ENCODE measurements at places on chromosomes 4 and X.

GRCh38 chr4:113496698-113497097 is 264.8 kb downstream of the CAMK2D start:
- DNase-seq, result no peak

DNA sequence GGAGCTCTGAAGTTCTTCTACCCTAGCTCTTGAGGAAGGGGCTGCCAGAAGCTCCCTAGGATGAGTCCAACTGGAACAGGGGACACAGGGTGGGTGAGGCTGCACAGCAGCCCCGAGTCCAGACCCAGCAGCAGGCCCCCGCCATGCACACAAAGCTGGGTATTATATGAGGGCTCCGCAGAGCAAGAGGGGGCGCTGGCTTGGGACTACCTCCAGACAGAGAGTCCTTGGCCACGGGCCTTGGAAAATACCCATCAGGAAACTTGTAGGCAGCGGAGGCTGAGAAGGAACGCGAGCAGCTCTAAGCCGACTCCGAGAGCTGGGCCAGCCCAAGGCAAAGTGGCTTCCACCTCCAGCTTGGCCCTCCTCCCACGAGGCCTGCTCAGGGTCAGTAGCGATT is 8.1 kb downstream of the HCFC1 start:
- no peak for DNase-seq

DNA sequence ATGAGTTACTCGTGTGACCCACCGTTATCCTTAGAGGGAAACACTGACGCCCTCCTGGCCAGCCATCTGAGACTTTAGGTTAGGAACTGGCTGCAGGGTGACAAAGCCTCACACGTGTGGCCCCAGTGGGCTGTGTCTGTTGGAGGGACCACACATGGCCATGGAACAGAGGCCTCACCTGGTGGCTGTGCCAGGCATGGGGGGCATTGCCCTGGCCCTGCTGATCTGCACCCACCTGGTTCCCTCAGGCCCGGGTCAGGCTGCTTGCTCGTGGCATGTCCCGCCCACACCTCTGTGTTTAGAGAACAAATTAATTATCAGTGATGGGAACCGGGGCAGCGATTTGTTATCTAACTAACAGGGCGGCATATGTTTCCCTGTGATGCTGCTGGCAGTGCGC is 100.9 kb upstream of the PSAPL1 start:
- DNase-seq, result no peak

- no peak for DNase-seq
Observed at GRCh38 chr4:113749178-113749577, 12.4 kb downstream of the CAMK2D start.

GRCh38 chrX:23118163-23118562 is 118.4 kb downstream of the DDX53 start:
- DNase-seq, result no peak

GRCh38 chr4:162494935-162495334 is 331.1 kb upstream of the FSTL5 start:
- no peak for DNase-seq

DNA sequence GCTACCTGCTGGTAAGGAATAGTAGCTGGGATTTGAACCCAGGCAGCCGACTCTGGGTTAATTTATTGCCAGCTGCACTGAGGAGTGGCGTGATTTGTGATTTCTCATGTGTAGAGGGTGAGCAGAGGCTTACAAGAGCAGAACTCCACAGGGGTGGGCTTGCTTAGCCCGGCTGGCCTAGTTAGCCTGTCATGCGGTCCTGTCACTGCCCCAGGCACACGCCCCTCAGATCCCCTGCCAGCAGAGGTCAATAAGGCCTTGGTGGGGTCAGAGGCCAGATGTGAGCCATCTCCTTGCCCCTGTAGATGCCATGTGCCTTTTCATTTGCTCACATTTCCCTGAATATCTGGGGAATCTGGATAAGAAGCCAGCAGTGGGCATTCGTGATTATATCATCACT is 13.4 kb downstream of the NSDHL start:
- DNase-seq, result no peak

DNA sequence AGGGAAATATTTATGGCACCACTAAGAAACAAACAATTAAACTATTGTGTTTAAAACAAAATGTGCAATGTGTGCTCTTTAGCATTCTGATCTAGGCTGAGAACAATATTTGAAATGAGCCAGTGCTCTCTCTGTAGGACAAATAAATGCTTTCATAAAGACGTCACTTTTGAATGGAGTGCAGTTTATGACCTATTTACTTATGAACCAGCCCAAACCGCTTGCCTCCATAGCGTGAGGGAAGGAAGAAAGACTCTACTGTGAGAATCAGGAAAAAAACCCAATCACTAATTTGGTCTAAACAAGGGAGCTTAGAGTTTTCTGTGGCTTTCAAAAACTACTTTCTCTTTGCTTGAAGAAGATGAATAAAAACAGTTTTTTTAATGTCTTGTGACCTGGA is 39.4 kb downstream of the SAT1 start:
- no peak for DNase-seq

- no peak for DNase-seq
Observed at GRCh38 chr4:174538123-174538875, 16.0 kb upstream of the HPGD start.

DNA sequence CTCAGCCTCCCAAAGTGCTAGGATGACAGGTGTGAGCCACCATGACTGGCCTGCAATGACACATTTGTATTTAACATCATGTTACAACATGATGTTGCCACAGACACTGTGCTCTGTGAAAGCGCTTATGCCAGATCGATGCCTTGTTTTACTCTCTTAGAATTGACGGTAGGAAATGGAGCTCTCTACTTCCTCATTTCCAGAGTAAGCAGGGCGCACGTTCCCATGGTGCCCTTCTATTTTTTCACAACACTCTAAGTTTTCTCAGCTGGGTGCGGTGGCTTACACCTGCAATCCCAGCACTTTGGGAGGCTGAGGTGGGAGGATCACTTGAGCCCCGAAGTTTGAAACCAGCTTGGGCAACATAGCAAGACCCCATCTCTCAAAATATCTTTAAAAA is 60.7 kb upstream of the DHRSX start:
- DNase-seq, result no peak

- DNase-seq, result no peak
Observed at GRCh38 chrX:132563976-132564375, 75.1 kb upstream of the MBNL3 start.

DNA sequence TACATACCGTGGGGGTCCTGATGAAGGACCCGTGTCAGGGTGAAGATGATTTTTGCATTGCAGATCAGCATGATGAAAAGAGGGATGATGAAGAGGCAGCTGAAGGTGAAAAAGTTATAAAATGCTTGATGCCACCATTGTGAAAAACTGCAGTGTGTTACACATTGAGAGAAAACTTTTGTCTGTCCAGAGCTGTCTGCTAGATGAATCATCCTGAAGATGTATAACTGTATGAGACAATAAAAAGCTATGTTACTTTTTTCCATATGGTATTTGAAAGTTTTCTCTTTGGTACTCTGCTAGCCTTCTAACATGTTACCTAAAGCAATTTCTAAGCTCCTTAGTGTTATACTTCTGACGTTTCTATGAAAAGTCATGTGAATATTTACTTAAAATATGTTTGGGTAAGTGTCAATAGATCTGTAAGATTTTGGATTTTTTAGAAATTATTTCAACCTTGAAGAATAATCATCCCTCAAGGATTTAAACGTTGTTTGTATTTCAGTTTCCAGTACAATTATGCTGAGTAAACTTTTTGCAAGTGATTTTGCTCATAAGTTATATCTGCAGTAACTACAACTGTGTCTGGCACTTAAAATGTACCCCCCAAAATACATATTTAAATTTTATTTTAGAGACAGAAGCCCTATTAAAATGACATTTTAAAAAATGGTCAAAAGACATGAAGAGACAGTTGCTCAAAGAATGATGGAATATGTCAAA is 9.5 kb downstream of the GNRHR start:
- no peak for DNase-seq

DNA sequence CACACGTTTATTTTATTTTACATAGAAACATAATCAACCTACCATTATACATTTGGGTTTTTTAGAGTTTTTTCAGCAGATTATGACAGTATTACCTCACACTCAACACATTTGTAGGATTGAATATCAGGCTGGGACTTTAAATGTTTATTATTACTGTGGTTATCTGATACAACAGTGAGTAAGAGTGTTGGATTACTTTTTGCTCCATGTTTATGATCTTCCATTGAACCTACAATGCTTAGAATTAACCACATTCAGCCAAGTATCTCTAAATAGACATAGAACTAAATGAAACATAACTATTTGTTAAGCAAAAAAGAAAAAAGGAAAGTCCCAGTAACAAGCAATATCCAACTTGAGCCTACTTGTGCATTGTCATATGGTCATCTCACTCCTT is 607.4 kb upstream of the PITX2 start:
- no peak for DNase-seq

- no peak for DNase-seq
Observed at GRCh38 chr4:159526172-159526571, 423.3 kb downstream of the RAPGEF2 start.

GRCh38 chr4:23782778-23783437 is 106.9 kb downstream of the PPARGC1A start:
- no peak for DNase-seq

DNA sequence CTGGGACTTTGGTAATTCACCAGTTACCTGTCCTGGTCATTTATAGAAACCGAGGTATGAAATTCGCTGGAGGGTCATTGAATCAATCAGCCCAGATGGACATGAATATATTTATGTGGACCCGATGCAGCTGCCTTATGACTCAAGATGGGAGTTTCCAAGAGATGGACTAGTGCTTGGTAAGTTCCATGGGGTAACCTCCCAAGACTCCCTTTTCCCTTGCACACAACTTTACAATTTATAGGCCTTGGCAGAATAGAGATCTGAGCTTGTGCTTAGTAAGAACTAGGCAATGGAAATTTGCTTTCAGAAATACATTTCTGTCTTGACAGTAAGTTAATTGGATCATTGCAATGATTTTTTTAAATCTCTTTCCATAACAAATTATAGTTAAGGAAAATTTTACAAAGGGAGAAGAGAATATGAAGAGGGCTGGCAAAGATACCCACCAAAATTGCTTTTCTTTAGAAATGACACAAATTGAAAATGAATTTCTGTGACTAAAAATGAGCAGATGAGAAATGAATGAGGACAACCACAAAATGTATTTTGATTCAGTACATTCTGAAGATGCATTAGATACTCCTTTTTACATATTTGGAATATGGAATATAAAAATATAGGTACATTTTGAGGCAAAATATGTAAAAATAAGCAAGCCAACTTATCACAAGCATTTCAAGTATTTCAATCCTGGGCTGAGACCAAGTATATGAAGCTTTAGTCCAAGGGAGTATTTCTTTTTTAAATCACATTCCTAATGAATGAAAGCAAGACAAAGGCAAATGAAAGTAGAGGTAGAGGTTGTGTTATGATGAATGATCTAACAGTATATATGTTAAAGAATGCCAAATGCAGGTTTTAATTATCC is 45.9 kb downstream of the PDGFRA start:
- no peak for DNase-seq

GRCh38 chr4:7918981-7919380 is 20.7 kb downstream of the AFAP1 start:
- no peak for DNase-seq

Data from naive B cell (primary cell).